ENCODE measurements at places on chromosomes 16 and 17.

DNA sequence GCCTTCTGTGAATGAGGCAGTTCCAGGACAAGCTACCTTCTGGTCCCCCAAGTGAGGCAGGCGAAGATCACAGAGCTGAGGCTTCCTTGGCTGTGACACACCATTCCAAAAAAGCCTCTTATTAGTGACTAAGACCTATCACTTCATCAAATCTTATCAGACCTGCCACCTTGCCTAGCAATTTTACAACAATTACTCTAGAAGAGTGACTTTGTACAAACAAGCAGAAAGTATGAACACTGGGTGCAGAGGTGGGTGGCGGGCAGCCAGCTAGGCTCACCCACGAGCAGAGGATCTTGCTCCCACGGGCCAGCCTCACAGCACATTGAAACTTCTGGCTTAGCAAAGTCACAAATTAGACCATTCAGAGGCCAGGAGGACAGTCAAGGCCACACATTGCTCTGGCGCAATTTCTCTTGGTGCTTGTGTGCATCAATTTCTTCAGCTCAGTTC is 2.2 kb upstream of the ICAM2 start:
- DNase-seq = no peak

GRCh38 chr16:81545470-81546250 is 101.1 kb downstream of the CMIP start:
- DNase-seq = no peak

- DNase-seq = no peak
These were observed 26.4 kb upstream of the ARL4D start for GRCh38 chr17:43372273-43372911.

GRCh38 chr17:7988750-7989178 is 13.7 kb upstream of the GUCY2D start:
- peak; percentile 86 for DNase-seq

DNA sequence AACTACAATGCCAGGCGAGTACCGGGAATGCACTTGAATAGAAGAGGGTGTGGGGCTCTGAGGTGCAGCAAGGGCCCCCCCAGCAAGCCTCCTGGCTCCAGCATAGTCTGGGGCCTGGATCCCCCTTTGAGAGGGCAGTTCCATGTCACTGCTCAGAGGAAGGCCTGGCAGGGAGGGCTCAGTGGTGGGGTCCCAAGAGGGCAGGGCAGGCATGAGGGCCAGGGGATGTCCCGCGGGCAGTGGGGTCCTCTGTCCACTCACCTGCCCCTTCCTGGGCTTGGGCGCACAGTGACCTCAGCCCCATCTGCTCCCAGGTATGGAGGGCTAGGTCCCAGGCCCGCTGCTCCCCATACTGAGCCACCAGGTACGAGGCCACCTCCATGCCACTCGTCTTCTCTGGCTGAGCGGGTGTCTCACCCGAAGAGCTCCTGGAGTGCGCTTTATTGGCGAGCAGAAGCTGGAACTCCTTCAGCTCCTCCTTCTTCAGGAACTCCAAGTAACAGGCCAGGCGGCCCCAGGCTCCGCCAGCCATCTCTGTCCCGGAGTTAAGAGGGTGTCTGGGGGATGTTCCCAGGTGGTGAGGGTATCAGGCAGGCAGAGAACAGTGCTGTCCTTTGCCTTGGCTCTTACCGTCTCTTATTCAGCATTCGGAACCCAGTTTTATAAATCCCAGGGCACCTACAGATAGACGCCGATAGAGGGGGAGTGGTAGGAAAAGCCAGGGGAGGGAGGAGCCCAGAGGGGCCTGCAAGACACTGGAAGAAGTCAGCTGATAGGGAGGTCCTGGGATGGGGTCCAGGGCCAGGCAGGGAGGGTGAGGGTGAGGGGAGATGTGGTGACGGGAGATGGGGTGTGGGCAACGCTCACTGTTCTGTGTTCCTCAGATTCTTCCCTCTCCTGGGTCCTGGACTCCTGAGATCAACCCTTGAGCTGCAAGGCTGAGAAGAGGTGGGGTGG is 605 bp downstream of the NLRP1 start:
- DNase-seq = no peak

- DNase-seq = peak; percentile 87
These were observed 20.8 kb upstream of the ZFHX3 start for GRCh38 chr16:73068541-73069401.

DNA sequence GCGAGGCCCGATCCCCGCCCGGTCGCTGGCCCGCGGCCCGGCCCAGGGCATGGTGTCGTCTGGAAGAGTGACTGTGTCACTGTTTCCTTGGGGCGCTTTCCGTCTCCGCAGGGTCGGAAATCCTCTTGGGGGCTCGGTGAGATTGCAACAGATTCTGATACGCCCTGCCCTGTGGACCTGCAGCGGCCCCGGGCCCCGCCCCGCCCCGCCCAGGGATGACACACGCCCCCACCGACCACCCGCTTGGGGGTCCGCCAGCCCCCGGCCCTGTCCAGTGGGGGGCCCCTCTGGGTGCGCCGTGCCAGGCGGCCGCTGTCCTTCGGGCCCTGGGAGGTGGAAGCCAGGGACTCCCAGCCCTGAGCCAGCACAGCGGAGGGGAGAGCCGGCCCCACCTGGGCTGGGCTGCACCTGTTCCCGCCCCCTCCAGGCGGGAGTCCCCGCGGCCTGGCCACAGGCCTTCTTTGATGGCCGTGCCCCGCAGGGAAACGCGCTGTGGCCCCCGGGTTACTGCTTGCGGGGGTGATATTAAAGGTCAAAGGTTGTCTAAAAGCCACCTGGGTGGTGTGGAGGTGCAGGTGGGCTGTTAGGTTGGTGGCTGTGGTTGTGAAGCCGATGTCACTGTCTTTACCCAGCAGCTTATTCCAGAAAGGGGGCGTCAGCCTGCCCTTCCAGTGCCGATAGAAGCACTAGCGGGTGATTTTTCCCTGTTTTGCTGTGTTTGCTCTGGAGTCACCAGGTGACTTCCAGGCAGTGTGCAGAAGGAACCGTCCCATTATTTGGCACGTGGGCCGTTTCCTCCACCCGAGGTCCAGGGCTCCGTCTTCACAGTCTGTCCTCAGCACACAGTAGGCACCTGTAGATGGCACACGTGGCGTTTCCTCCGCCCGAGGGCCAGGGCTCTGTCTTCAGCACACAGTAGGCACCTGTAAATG is 752 bp downstream of the TBC1D24 start:
- DNase-seq = no peak

GRCh38 chr17:42322382-42323267 is 34.3 kb downstream of the STAT5A start:
- peak; percentile 88 for DNase-seq

- no peak for DNase-seq
These were observed at the start of gene FBXO39 for GRCh38 chr17:6775871-6776405. FBXO39 (plus strand) TSS chr17:6776215; CDS start chr17:6779869, 3,654 bp downstream.

- DNase-seq = no peak
These were observed 390.4 kb downstream of the SHISA9 start for GRCh38 chr16:13291591-13292333.

- DNase-seq = no peak
These were observed 471.9 kb downstream of the HS3ST3B1 start for GRCh38 chr17:14772776-14773175.

DNA sequence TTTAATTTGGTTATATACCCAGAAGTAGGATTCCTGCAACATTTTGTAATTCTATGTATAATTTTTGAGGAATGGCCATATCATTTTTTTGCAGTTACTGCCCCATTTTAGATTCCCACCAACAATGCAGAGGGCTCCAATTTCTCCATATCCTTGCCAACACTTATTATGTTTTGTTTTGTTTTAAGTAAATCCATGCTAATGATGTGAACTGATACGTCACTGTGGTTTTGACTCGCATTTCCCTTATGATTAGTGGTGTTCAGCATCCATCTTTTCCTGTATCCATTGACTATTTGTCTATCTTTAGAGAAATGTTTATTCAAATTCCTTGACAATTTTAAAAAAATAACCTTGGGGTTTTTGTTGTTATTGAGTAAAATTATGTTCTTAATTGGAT is 826.4 kb downstream of the CDH11 start:
- peak; percentile 35 for DNase-seq

DNA sequence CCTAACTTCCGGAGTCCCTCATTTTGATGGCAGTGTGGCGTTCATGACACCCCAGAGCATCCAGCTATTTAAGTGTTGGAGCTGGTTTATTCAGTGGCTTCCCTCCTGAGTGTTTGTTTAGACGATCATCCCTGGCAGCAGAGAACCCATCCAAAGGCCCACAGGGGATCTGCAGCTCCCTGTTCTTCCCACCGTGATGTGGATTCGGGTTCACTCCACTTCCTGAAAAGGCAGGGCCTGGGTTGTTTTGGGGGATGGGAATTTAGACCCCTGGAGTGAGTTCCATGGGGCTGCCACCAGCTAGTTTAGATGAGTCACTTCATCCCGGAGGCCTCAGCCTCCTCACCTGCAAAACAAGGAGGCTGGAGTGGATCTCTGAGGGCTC is 2.3 kb downstream of the KSR1 start:
- no peak for DNase-seq

GRCh38 chr16:14658063-14658462 is 25.3 kb downstream of the BFAR start:
- DNase-seq = no peak
